Stimulated activated CD8-positive, alpha-beta memory T cell treated with anti-CD3 and anti-CD28 coated beads, Interleukin-7, amount 100 ng/mL, for 1 hour (primary cell): ENCODE measurements at places on chromosomes 13 and 19.
A peak's percentile ranks its signal among the peaks of the same experiment; 100 is the strongest.

GRCh38 chr19:1576242-1577089 lies 8.3 kb upstream of the MEX3D start:
- no peak for DNase-seq

GRCh38 chr13:33034882-33035520 lies 18.8 kb downstream of the KL start:
- no peak for DNase-seq

DNA sequence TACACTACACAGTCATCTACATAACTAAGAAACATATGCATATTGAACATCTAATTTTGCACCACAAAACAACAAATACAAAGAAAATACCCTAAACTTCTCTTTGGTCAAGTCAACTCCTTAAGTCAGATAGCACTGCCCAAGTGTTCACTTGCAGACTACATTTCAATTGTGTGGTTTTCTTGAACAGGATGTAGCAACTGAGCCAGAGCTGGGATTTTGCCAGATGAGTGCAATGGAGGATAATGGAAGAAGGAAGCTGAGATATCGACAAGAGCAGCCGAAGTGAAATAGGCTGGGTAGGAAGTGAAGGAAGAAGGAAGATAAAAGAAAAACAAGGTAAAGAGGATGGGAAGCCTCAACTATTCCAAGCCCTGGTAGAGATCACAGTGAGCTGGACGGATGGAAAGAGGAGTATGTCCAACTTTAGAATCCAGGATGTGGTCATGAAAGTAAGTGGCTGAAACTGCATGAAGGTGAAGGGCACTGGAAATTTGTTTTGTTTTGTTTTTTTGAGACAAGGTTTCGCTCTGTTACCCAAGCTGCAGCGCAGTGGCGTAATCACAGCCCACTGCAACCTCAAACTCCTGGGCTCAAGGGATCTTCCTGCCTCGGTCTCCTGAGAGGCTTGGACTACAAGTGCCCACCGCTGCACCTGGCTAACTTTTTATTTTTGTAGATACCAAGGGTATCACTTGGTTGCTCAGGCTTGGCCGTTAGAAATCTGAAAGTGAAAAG lies 15.0 kb downstream of the NUFIP1 start:
- DNase-seq, result no peak

GRCh38 chr19:33938821-33939220 lies 142.2 kb downstream of the KCTD15 start:
- DNase-seq, result no peak

DNA sequence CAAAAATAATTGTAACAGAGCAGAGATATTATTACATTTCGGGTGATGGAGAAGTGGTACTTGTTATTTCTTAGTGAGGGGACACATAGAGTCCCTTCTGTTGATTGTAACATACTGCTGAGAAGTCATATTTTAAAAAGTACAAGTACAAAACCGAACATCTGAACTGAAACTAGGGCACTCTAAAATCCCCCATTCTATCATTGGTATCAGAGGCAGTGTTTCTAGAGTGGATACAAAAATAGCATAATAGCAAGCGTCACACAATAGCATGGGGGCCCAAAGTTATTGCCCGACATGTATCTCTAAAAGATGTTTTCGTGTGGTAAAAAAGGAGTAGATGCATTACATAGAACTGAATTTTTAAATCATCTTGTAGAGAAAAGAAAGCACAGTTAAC lies 502.1 kb upstream of the SLC10A2 start:
- DNase-seq, result no peak

DNA sequence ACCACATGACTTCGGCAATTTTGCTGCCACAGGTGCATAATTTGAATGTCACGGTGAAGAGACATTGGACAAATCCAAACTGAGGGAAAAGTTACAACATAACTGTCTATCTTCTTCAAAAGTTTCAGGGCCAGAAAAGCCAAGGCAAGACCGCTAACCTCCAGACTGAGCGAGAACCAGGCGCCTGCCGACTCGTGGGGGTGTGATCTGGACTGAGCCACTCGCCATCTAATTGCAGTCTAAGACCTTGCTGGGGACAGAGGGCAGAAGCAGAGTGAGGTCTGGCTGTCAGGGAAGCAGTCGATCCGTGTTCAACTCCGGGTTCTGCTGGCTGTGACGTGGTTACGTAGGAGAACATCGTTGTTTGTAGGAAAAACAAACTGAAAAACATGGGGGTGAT lies 88.6 kb downstream of the SPACA7 start:
- no peak for DNase-seq

GRCh38 chr19:48720251-48720612 lies 707 bp upstream of the MAMSTR start:
- DNase-seq, result no peak

DNA sequence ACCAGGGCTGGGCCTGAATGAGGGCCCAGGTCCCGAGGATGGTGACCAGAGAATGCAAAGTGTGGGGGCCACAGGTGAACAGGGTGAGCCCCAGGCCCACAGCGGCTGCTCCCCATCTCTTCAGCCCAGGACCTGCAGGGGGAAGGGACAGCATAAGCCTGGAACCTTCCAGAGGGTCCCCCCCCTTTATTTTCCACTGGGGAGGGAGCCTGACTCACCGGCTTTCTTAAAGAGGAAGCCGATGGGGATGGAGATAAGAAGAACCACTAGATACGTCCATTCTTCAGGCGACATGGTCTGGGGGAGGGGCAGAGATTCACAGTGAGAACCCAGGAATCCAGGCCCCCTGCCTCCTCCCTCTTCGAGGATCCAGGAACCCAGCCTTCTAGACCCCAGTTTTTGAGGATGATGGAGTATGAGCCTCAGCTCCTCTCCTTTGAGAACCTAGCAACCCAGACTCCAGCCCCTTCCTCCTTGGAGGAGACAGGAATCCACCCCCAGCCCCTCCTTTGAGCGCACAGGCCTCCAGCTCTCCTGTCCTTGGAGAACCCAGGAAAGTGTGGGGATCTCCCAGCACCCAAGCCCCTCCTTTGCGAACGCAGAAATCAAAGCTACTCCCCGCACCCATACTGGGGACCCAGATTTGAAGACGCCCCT lies 1.0 kb downstream of the MBOAT7 start:
- peak; percentile 46 for DNase-seq

DNA sequence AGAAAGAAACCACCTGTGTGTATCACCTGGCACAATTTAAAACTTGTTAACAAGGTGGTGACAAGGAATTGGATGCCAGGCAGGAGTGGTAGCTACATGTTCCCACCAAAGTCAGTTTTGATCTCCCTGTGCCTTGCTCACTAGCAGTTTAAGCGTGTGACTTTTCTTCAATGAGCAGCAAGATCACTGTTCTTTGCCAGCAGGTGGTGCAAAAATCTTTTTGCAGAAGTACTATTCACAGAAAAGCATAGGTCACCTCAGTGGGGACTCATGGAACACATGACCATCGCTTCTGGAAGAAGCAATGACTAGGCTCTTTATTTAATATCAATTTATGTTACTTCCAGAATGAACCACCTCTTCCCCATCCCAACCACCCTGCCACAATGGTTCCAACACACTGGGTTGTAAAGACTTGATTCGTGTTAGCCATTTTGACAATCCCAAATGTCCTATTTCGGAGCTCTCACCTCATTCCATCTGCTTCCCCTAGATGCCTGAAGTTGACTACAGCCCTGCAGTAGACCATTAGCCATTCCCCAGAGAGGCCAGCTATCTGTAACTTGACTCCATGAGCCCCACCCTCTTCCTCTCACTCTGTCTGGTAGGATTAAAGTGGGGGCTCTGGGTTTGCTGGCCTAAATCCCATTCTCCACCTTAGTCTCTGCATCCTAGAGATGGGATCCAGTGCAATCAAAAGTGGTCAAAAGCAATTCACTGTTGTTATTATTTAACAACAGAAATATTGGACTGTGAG lies 59.1 kb upstream of the TNFRSF19 start:
- no peak for DNase-seq

DNA sequence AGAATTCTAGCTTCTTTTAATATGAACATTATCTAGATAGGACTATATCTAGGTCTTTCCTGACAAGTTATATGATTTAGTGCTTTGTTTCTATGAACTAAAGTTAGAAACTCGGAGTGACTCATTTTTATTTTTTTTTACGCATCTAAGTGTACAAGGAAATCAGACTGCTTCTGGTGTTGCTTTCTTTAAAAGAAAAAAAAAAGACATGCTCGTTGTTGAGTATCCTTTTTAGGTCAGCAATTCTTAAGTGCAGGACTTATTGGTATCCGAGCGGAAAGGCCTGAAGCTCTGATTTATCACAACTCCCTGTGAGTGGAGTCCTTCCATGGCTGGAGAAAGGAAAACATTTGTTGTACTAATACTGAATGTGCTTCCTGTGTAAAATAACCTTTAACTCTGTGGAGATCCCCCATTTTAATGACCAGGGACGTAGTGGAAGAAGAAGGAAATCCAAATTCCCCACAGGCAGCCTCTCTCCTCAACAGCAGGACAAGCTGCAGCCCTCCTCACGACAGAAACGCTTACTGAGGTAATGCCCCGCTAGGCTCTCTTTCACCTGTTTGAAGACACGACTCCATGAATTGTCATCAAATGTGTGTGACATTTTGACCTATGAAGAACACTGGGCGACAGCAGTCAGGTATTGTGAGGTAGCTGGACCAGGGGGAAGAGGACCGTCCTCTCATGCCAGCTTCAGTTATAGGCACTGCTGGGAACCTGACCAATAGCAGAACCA lies 17.9 kb upstream of the POMP start:
- no peak for DNase-seq

GRCh38 chr13:29914581-29914980 lies 64.2 kb upstream of the UBL3 start:
- no peak for DNase-seq

GRCh38 chr13:106686163-106686562 lies 118.2 kb upstream of the ARGLU1 start:
- DNase-seq, result no peak

DNA sequence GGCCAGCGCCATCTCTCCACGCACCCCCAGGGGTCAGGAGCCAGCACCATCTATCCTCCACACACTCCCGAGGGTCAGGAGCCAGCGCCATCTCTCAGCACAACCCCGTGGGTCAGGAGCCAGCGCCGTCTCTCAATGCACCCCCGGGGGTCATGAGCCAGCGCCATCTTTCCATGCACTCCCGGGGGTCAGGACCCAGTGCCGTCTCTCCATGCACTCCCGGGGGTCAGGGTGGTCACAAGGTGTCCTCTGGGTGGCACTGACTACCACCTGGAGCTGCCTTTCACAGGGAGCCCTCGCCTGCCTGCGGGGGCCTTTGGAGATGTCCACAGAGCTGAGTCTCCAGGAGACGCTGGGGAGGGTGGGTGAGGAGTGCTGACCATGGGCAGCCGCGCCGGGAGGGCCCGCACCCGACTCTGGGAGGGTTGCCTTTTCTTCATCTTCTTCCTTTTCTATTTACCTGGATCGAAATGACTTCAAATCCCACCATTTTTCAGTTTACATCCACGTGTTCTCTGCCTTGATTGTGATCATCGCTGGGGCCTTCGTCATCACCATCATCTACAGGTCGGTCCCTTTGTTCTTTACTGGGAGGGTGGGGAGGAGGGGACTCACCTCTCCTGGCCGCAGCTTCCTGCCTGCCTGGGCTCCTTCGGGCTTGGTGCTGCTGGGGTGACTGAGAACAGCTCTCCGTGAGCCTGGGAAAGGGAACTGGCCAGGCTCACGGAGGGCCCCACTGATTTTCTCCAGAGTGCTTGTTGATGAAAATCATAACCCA lies 19.1 kb downstream of the TEX29 start:
- no peak for DNase-seq

DNA sequence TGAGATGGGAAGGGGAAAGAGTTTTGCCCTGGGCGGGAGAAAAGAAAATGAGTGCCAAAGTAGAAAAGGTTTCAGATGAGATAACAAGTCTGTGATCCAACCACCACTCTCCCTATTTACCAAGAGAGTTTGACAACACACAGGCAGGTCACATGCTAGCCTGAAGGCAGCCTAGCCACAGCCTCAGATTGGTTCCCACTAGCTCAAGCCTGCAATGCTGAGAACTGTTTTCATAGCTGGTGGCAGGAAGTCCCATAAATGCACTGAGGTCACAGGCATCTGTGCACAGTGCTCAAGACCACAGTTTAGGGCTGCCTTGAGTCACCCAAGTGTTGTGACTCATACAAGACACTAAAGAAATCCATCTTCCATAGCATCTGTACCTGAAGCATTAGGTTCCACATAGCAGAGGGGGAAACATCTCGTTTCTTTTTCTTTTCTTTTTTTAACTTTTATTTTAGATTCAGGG lies 18.5 kb upstream of the POP4 start:
- DNase-seq, result peak; percentile 23

DNA sequence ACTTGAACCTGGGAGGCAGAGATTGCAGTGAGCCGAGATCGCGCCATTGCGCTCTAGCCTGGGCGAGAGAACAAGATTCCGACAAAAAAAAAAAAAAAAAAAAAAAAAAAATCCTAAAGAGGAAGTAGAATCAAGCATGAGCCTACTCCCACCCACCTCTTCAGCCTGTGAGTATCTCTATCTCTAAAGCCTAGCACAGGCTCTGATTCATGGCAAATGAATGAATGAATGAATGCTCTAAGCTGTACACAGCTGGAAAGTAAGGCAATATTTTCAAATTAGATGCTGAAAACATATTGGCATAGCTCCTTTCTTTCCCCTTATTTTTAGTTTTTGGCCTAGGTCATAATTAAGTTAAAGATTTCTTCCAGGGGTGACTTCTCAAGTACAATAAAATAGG lies 35.7 kb upstream of the FAM216B start:
- no peak for DNase-seq

DNA sequence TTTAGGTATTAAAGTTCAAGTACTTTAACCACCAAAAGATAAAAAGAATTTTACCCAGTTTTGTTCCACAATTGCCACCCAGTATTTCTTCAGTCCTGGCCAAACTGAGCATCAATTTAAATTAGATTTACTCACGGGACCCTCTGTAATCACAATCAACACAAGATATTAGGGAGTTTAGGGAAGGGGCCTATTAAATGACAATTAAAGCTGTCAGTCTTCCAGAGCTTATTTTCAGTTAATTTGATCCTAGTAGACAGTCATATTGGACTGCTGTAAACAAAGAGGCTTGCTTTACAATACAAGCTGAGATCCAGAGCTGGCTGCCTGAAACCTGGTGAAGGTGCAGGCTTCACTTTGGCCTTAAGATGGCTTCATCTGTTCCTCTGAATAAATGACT lies 321.2 kb upstream of the NBEA start:
- no peak for DNase-seq

GRCh38 chr19:31903979-31904378 lies 441.4 kb upstream of the ZNF507 start:
- no peak for DNase-seq
